SK-N-MC (cell line): ENCODE measurements at places on chromosomes 1 and 21.

- DNase-seq, result no peak
Measured at GRCh38 chr1:168550971-168551370, 7.2 kb upstream of the XCL2 start.

GRCh38 chr21:31660259-31660565, 719 bp downstream of the SOD1 start:
- DNase-seq, result no peak

DNA sequence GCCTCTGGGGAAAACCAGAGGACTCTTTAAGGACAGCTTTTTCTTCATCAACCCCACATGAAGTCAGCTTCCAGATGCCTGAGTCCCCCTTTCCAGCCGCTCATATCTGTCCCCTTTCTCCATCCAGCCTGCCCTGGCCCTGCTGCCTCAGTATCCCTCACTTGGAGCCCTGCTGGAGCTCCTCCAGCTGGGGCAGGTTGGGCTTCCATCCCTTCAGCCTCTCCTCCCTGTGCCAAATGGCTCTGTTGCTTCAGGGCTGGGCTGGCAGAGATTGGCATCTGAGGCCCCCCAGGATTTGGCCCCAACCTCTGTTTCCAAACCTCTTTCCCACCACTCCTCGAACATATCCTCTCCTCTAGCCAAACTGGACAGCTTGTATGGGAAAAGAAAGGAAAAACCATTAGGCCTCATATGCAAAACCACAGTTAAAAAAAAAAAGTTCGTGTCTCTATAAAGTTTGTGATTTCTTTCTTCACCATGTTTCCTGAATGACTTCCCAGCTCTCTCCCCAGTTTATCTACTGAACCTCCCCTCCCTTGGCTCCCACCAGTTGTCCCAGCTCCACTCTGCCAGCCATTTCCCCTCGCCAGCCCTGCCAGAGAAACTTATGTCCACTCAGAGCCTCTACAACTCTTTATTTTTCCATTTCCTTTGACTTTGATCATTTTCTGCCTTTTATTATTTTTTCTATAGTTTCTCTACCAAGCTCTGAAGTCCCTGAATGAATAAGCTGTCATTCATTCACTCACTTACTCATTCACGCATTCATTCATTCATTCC, 217.9 kb downstream of the FOXD2 start:
- no peak for DNase-seq

- no peak for DNase-seq
Measured at GRCh38 chr1:168867941-168868634, 139.1 kb upstream of the DPT start.
